ENCODE measurements at places on chromosomes 7 and 10.
A peak's percentile ranks its signal among the peaks of the same experiment; 100 is the strongest.

DNA sequence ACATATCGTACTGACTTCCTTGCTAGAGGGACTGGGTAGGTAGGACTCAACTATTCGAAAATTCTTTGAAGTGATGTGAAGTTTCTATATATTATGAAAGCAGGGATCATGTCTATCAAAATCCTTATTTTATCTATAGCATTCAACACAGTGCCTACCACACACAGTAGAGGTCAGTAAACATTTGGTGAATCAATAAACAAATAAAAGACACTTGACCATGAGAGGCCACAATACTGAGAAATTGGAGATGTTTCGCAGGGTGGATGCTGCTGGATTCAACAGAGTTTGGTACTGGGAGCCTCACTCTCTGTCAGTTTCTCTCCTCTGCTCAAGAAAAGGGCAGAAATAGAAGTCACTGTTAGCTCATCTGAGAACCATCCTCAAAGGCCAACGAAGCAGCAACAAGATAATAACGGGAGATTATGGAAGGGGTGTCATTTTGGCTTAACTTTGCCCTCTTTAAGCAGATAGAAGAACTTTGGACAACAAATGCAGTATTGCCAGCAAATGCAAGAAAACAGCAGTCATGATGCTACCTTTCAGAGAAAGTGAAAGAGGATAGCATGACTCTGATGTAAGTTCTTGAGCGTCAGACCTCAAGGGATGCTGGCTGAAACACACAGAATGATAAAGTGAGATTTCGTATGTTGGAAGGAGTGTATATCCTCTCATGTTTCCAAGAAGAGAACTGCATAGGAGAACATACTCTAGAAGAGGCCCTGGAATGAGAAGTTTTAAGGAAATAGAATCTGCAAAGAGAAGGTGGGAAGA is 107.6 kb downstream of the SEMA3E start:
- no peaks in the 10 kb centered on the region for H3K27me3 ChIP-seq
- H3K36me3 ChIP-seq: no peaks in the 10 kb centered on the region
- DNase-seq: no peak
- H3K27ac ChIP-seq: no peak overlapping the region

GRCh38 chr7:101877882-101878591 is 60.6 kb downstream of the CUX1 start:
- H3K36me3 ChIP-seq: no peaks in the 10 kb centered on the region
- H3K4me3 ChIP-seq: no peak overlapping the region
- no peak for DNase-seq

- H3K4me3 ChIP-seq: peak within 1 kb of the TSS; percentile 48
- peak; percentile 64 for DNase-seq
- peaks cover 40% of the 10 kb centered on the region for H3K27me3 ChIP-seq
- no peak within 1 kb of the TSS for H3K27ac ChIP-seq
- no peaks in the 10 kb centered on the region for H3K36me3 ChIP-seq
Measured at GRCh38 chr7:128910569-128910945, at the start of gene KCP. KCP (minus strand) TSS chr7:128910709; CDS start chr7:128910676, 33 bp downstream.

- H3K4me3 ChIP-seq: no peak overlapping the region
- peaks cover 38% of the 10 kb centered on the region for H3K27me3 ChIP-seq
- H3K27ac ChIP-seq: no peak overlapping the region
Measured at GRCh38 chr7:93894426-93894825, 3.9 kb upstream of the TFPI2 start.

- H3K27me3 ChIP-seq: no peaks in the 10 kb centered on the region
- DNase-seq: no peak
- H3K4me3 ChIP-seq: no peak overlapping the region
- no peaks in the 10 kb centered on the region for H3K36me3 ChIP-seq
- H3K27ac ChIP-seq: no peak overlapping the region
- no peaks in the 10 kb centered on the region for H3K4me1 ChIP-seq
Measured at GRCh38 chr7:33517191-33517590, 387.8 kb downstream of the BBS9 start.

DNA sequence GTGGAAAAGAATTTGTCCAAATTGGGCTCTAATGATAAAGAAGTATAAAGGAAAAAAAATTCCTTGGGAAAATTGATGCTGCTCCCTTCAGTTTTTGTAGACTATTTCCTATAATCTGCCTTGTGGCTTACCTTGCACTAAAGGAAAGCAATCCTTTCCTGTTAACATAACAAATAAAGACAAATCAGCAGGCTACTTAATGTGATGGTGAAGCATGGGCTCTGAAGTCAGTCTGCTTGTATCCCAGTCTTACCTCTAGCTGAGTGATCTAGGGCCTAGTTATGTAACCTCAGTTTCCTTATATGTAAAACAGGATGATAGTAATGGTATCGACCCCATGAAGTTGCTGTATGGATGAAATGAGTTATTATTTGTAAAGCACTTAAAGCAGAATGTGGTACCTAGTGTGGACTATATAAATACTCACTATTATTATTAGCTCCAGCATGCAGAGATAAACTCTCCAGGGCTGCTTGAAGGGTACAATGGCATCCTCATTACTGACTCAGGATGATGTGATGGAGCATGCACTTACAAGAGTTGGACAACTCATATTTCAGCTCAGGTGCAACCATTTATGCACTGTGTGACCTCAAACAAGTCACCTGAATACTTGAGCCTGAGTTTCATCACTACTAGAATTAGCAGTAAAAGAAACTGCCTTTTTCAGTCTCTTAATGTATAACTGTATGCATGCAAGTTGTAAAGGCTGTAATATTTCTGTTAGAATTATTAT is 156.1 kb downstream of the DKK1 start:
- DNase-seq: no peak
- H3K4me3 ChIP-seq: no peak overlapping the region
- H3K36me3 ChIP-seq: no peaks in the 10 kb centered on the region
- no peaks in the 10 kb centered on the region for H3K27me3 ChIP-seq
- no peak overlapping the region for H3K27ac ChIP-seq

GRCh38 chr10:113646336-113647201 is 17.3 kb downstream of the NRAP start:
- H3K27ac ChIP-seq: no peak overlapping the region
- no peak overlapping the region for H3K4me3 ChIP-seq
- no peaks in the 10 kb centered on the region for H3K4me1 ChIP-seq
- H3K27me3 ChIP-seq: no peaks in the 10 kb centered on the region

DNA sequence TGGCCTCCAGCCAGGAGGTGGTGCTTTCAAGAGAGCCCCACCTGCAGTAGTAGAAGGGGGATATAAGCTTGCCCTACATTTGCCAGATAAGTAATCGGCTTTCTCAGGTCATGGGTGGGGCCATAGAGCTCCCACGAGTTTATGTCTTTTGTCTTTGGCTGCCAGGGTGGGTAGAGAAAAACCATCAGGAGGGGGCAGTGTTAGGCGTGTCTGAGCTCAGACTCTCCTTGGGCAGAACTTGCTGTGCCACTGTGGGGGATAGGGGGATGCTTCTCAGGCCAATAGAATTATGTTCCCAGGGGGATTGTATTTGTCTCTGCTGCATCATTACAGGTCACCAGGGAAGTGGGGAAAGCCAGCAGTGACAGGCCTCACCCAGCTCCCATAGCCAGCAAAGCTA is 12.3 kb upstream of the MRPS33 start:
- no peaks in the 10 kb centered on the region for H3K27me3 ChIP-seq
- H3K4me3 ChIP-seq: no peak overlapping the region
- no peaks in the 10 kb centered on the region for H3K36me3 ChIP-seq
- no peak for DNase-seq

- DNase-seq: no peak
- H3K27me3 ChIP-seq: no peaks in the 10 kb centered on the region
- H3K27ac ChIP-seq: no peak overlapping the region
- H3K4me3 ChIP-seq: no peak overlapping the region
- no peaks in the 10 kb centered on the region for H3K36me3 ChIP-seq
- H3K4me1 ChIP-seq: peaks cover 2% of the 10 kb centered on the region
Measured at GRCh38 chr7:52501696-52502095, 533.7 kb upstream of the POM121L12 start.

GRCh38 chr10:126895214-126895781 is 9.9 kb upstream of the DOCK1 start:
- H3K4me3 ChIP-seq: no peak overlapping the region
- H3K27ac ChIP-seq: no peak overlapping the region
- no peaks in the 10 kb centered on the region for H3K36me3 ChIP-seq
- no peaks in the 10 kb centered on the region for H3K27me3 ChIP-seq

GRCh38 chr10:58993480-58994221 is 182.8 kb upstream of the PHYHIPL start:
- DNase-seq: no peak
- no peaks in the 10 kb centered on the region for H3K36me3 ChIP-seq
- no peak overlapping the region for H3K4me3 ChIP-seq
- no peak overlapping the region for H3K27ac ChIP-seq

DNA sequence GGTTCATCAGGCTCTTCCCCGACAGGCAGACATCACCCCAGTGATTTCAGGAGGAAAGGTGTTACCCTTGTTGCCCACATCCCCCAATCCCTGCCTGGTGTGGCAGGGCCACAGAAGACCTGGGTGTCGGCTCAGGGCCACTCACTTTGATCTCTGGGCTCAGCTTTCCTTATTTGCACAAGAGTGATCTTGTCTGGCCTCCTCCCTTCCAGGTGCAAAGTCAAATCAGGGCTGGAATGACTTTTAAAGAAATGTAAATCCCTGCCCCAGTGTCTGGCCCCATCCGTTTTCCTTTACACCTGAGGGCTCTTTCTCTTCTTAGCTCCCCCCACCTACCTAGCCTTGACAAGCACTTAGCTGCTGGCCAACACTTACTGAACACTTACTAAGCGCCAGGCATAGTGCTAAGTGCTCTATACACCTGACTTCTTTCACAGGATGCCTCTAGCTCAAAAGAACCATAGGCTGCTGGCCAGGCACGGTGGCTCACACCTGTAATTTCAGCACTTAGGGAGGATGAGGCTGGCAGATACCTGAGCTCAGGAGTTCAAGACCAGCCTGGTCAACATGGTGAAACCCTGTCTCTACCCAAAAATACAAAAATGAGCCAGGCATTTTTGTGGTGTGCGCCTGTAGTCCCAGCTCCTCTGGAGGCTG is 979 bp upstream of the NODAL start:
- no peak for DNase-seq
- H3K27me3 ChIP-seq: peaks cover 88% of the 10 kb centered on the region
- H3K27ac ChIP-seq: no peak overlapping the region
- peaks cover 12% of the 10 kb centered on the region for H3K4me1 ChIP-seq
- H3K36me3 ChIP-seq: no peaks in the 10 kb centered on the region

Data from neural progenitor cell (in vitro differentiated cells).